ENCODE measurements at places on chromosomes 12 and 14.

GRCh38 chr14:76426161-76426696, 50.3 kb downstream of the ESRRB start:
- DNase-seq: no peak

GRCh38 chr12:9372202-9372601, 164.0 kb upstream of the PZP start:
- no peak for DNase-seq

- no peak for DNase-seq
Observed at GRCh38 chr12:31950492-31950891, 8.7 kb upstream of the RESF1 start.

DNA sequence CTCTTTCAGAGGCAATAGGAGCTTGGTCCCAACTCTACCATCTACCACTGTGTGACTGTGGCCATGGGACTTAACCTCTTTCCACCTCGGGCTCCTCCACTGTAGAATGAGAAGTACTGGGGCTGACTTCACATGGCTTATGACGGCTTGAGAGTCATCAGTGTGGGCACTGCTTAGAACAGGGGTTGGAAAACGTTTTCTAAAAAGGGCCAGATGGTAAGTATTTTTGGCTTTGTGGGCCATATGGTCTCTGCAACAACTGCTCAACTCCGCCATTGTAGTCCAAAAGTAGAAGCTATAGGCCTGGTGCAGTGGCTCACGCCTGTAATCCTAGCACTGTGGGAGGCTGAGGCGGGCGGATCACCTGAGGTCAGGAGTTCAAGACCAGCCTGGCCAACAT, 69.2 kb upstream of the LTA4H start:
- DNase-seq: no peak

Measured in cortex of kidney (tissue), 1 donor.